Activated CD4-positive, CD25-positive, alpha-beta regulatory T cell treated with anti-CD3 and anti-CD28 coated beads, Interleukin-2, amount 50 U/mL, for 16 hours (primary cell): ENCODE measurements at places on chromosomes 16 and 17.

- peak; percentile 66 for DNase-seq
These were observed at the start of gene TMC8 for GRCh38 chr17:78130437-78131101. Gene TMC8, plus strand, starts transcription at chr17:78130771. Its CDS starts 818 bp downstream, at chr17:78131589.

DNA sequence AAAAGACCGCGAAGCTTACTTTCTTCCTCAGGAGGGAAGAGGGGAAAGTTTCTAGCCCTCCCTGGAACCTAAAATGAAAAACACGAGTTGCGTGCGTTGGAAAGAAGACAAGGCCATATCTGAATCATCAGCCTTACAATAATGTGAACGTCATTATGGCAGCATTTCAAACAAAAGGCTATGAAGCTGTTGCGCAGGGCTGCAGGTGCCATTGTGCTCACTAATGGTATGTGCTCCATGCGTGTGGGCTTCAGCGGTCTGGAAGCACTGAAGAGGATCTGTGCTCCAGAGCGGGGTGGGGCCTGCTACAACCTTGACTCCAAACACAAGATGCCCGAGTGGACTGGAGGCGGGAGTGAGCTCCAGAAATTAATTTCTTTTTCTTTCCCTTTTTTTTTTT lies 12.1 kb upstream of the CYB5B start:
- no peak for DNase-seq

- DNase-seq, result no peak
These were observed 25.9 kb downstream of the ZFHX3 start for GRCh38 chr16:73021866-73022495.

DNA sequence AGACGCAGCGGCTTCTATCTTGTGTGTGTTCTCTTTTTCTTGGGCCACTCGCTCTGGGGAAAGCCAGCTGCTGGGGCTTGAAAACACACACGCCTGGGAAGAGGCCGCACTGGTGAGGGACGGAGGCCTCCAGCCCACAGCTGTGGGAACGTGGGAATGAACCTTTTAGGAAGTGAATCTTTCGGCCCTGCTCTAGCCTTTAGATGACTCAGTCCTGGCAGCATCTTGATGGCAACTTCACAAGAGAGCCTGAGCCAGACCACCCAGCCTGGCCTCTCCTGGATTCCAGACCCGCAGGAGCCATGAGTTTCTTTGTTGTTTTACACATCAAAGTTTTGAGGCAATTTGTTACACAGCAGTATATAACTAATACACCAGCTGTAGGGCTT lies 2.2 kb upstream of the PDPK1 start:
- no peak for DNase-seq

DNA sequence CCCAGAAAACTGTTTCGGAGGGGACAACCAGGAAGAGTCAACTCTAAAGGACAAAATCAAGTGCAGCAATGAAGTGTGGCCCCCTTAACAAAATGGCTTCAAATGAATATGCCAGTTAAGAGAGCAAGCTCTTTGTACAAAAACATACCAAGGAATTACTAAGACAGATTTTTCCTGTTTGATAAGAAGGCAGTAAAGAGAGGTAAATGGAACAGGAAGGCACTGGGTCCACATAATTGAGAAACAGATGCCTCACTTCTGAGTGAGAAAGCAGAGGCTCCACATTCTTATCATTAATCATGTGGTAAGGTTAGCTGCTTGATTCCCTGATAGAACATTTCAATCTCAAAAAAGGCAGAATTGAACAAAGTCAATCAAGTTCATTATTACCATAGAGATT lies 44.9 kb downstream of the MBTD1 start:
- no peak for DNase-seq

GRCh38 chr16:57987441-57988177 lies 12.9 kb downstream of the ZNF319 start:
- DNase-seq, result no peak

GRCh38 chr17:82258555-82258954 lies 14.9 kb downstream of the CSNK1D start:
- no peak for DNase-seq

DNA sequence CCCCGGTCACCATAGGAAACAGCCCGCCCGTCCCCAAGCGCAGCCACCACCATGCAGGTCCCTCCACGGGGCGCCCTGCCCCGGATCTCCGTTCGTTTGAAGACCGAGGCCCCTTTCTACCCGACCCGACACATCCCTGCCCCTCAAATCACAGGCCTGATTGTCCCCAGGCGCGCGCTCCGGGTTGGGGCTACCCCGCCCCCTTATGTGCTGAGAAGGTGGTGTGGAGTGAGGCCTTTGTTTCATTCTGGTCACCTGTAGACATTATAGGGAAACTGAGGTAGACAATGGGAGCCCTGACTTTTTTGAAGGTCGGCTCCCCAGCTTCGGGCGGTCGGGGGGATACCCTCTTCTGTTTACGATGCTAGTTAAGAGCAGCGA lies 763 bp upstream of the ACTG1 start:
- no peak for DNase-seq

DNA sequence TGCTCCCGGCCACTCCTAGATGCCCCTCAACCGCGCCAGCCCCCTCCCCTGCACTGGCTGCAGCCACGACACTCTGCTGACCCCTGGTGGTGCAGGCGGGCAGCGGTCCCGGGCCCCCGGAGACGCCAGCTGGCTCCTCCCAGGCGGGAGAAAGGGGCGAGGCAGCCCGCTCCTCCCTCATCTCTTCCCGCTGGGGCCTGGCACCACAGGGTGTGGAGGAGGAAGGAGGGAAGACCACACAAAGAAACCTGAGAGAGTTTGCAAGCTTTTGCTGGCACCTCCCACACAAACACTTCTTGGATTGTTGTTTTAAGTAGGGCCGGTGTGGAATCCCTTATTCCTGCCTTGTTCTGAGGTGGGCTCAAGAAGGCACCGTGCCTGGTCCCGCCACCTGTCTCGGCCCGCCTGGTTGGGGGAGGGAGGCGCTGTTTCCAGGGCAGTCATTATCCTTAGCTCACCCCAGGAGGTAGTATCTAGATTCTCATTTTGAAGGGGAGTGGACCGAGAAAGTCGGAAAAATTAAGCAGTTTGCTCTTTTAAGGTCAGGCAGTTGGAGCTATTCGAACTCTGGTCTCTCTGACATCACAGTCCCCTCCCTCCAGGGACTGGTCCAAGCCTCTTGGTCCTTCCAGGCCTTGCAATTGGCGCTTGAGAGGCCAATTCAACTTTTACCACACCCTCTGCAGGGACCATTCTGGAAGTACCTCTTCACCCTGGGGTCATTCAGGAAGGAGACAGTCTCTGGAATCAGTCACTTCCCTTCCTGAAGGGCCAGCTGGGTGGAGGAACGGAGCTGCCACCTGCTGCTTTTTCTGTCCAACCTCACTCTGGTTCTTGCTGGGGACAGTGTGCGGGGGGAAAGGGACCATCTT lies 959 bp upstream of the ANKRD13B start:
- DNase-seq, result peak; percentile 54

DNA sequence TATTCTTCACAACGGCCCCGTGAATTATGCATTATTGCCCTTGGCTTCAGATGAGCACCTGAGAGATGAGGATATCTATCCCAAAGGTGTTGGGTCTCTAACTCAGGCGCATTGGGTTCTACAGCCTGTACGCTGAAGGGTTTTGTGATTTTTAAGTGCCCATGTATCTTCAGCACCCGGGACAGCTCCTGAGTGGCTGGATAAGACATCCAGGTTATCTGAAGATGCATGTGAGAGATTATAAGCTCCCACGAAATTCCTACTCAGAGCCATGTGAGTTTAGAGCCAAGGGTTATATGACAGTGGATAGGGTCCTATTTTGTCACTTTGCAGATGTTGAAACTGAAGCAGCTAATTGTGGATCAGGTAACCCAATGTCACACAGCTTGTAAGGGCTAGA lies 612.3 kb upstream of the EEF2KMT start:
- DNase-seq, result no peak

DNA sequence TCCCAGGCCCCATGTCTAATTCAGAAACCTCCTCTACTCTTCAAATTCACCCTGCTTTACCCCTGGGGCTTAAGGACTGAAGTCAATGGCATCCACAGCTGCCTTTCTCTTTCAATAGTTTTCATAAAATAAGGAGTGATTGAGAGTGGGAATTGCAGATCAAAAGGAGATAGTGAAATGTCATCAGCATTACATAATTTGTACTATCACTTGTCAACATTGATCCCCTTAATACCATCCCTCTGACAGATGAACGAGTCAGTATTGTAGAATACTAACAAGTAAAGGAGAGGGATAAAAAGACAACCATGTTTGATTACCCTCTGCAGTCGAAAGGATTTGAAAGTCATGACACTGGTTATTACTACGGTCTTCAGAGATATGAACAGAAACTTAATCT lies 212.4 kb downstream of the TMEM114 start:
- no peak for DNase-seq

DNA sequence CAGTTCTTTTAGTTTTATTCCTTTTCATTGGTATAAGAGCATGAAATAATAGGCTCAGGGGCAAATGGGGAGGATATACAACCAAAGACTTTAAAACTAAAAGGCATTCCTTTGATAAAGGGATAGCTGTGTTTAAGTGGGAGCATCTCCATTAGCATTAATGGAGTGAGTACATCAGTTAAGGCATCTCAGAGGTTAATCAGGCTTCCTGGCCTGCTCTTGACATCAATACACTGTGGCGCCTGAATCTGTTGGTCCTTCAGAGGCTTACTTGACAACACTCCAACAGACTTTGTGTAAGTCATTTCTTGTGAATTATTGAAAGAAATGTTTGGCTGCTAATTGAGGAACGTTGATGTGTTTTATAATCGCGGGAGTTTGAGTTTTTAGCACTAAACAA lies 230.7 kb downstream of the BCAS3 start:
- DNase-seq, result no peak

DNA sequence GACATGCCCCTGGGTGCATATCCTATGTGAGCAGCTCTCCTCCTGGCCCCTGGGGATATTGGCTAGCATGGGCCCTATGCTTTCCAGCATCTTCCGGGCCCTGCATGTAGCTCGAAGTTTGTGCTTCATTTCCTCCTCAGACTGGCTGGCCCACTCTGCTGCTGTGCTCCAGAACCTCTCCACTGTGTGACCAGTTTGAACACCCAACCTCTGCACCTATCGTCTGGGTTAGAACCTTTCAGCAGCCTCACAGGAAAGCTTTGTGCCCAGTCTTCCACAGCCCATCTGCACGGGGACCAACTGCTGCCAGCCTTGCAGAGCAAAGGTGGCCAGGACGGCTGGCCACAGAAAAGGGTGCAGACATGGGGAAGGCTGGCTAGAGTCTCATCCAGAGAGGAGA lies 10.2 kb upstream of the CLEC18B start:
- no peak for DNase-seq

GRCh38 chr16:57624806-57625500 lies 3.5 kb upstream of the ADGRG1 start:
- DNase-seq, result no peak

GRCh38 chr17:75854101-75854748 lies 910 bp downstream of the WBP2 start:
- DNase-seq, result no peak

DNA sequence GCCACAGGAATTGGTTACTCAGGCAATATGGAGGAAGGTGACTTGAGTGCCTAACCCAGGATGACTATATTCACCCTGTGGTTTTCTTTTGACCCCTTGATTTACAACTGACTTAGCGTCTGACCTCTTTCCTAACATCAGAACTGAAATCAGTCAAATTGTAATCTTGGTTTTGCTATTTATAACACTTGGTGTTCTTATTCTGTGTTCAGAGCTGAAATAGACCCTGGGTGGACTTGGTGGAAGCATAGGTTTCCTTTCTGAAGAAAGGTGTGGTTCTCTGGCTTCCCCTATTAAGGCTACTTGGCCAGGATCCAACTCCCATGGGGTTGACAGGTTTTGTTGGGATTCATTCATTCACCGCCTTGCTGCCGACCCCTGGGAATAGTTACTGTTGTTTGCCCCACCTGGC lies 80.8 kb downstream of the CLEC16A start:
- no peak for DNase-seq

DNA sequence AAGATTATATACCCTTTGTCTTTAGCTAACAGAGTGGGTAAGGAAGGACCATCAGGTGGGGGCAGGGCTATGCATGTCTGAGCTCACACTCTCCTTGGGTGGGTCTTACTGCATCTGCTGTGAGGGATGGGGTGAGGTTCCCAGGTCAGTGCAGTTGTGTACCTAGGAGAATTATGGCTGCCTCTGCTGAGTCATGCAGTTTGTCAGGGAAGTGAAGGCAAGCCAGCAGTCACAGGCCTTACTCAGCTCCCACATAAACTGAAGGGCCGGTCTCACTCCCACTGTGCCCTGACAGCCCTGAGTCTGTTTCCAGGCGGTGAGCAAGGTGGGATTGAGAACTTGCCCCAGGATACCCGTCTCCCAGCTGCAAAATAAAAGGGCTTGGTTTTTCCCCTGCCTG lies 328.6 kb downstream of the MAP2K6 start:
- DNase-seq, result no peak

DNA sequence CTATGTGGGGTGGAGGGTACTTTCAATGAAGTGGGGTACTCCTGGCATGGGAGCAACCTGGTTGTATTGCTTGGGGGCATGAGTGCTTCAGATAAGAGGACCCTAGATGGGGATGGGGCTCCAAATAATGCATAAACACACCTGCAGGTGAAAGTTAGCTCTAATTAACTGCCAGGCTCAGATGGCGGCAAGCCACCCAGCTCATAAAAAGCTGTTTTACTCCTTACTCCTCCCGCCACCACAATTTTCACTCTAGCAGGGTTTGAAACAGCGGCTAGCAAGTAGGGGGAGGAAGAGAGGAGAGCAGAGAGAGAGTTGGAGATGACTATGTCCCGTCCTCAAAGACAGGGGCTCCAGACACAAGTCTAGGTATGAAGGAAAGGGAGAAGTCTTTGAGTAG lies 117.7 kb upstream of the WSCD1 start:
- DNase-seq, result no peak

DNA sequence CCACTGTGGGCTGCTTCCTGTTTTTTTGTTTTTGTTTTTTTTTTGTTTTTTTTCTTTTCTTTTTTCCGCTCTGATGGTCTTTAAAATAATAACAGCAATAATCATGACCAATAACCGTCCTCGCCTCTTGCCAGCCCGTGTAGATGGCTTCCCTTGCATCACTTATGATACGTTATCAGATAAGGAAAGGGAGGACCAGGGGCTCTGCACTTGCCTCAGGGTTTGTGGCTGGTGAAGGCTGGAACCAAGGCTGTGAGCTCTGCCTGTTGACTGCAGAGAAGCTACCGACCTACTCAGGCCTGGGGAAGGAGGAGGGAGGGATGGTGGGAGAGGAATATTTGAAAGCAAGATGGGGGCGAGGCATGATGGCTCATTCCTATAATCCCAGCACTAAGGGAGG lies 114.0 kb upstream of the SDK2 start:
- DNase-seq, result no peak

GRCh38 chr17:1181753-1182137 lies 2.0 kb upstream of the ABR start:
- no peak for DNase-seq

GRCh38 chr16:58306327-58306726 lies 11.5 kb upstream of the PRSS54 start:
- no peak for DNase-seq

DNA sequence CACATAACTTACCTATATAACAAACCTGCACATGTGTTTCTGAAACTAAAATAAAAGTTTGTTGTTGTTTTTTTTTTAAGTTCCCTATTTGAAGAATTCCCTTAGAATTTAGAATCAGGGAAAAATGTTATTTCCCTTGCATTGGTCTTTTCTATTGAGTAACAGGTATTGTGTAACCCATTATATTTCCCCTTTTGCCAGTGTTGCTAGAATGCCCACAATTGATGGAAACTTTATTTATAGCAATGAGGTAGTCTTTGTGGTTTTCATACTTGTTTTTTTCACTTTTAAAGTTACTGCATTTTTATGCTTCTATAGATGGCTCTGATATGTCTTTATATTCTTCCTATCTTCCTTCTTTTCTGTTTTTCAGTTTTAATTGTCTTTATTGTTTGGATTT lies 3.9 kb downstream of the NLRP1 start:
- DNase-seq, result no peak
